Ecto neural progenitor cell (in vitro differentiated cells): ENCODE measurements at places on chromosomes 12 and 14.

DNA sequence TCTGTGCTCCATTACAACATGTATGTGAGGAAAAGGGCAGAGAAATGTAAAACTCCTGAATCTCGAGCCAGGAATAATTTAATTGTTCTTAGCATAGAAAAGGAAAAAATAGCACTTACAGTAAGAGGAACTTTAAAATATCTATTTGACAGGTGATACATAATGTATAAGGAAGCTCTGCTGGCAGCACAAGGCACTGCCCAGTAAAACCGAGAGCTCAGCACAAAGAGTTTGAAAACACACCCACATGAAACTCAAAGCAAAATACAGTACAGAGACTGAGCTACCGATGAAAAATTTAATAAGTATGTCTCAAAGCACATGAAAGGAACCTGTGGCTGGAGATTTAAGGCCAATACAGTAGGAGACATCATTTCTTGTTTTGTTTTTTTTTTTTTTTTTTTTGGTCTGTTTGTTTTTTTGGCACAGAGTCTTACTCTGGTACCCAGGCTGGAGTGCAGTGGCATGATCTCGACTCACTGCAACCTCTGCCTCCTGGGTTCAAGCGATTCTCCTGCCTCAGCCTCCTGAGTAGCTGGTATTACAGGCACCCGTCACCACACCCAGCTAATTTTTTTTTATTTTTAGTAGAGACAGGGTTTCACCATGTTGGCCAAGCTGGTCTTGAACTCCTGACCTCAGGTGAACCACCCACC lies 19.2 kb downstream of the CLIP1 start:
- DNase-seq = no peak

- no peak for DNase-seq
Measured at GRCh38 chr12:96220902-96221301, 26.7 kb downstream of the ELK3 start.

DNA sequence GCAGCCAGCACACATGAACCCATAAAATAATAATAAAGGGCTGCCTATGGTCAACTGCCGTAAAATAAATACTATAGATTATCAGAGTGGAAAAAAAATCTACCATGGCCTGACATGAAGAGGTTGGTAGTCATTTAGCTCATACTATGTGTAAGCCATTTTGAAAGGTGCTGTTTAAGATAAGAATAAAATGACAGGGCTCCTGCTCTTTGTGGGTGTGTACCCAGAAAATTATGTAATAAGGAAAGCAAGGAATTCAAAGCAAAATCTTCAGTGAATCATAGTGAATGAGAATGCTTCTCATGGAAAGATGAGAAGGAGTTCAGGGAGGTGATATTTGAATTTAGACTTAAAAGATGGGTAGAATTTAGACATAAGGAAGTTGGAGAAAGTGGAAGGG lies 42.9 kb upstream of the PPM1H start:
- DNase-seq = no peak

DNA sequence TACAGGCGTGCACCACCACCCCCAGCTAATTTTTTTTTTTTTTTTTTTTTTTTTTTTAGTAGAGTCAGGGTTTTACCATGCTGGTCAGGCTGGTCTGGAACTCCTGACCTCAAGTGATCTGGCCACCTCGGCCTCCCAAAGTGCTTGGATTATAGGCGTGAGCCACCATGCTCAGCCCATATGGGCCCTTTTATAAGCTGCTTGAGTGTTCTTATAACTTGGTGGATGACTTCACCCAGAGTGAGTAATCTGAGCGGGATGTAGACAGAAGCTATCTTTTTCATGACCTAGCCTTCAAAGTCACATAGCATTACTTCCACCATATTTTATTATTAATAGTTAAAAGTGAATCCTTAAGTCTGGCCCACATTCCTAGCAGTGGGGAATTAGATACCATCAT lies 16.4 kb downstream of the BBOF1 start:
- no peak for DNase-seq

GRCh38 chr14:23071921-23072539 lies 14.7 kb upstream of the CDH24 start:
- DNase-seq = peak; percentile 49

- no peak for DNase-seq
Measured at GRCh38 chr12:83157604-83158003, 470.9 kb downstream of the TMTC2 start.

DNA sequence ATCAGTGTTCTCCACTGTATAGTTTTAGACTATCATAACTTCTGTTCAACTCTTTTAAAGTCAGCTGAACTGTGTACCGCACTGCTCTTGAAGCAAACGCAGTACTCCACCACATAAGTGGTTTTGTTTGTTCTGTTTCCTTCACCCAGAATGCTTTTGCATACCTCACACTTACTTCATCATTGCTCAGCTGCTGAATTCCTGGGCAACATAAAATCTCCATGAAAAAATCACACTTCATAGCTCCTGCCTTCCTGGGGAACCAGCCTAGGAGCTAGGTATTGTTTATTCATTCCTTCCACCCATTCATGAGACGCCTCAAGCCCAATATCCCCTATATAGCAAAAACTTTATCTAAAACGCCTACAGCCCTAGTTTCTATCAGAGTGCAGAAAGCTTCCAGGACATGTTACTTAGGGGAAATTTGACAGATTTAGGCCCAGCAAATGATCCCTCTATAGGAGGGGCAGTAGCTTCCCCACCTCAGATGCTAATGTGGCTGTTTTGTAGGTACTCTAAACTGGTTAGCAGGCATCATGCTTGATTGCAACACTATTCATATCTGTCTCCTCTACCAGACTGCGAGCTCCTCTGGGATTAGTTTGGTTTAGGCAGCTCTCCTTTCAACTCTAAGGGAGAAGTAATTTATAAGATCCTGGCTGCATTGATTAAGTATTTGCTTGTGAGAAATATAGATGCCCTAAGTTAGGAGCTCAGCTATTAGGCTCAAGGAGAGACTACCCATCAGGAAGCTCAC lies 44.5 kb downstream of the LRRC9 start:
- no peak for DNase-seq

GRCh38 chr14:93493054-93493453 lies 62.3 kb downstream of the UNC79 start:
- no peak for DNase-seq

GRCh38 chr12:55658635-55659391 lies 22.1 kb downstream of the OR10P1 start:
- DNase-seq = no peak

DNA sequence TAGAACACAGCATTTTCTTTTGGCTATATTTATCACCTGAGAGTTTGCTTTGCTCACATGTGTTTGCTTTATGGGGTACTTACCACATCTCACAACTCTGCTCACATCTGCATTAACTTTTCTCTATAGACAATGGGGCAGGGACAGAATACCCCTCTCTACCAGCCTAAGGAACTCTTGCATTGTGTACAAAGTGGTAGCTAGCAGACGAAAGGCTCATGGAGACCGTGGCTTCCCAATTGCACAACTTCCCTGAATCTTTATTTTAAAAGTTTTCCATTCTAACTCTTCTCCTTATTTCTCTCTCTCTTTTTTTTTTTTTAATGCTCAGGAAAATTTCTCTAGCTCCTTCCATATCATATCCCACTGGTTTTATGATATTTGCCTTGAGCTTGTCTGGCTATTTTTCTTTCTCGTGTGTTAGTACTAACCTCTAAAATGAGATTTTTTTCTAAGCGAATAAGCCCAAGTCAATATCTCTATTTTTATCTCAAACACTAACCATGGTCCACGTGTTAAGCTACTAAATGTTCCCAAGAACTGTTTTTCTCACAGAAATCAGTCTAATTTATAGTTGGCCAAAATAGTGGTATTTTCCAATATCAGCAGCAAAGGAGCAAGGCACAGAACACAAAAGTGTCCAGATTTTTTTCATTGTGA lies 155.2 kb downstream of the STXBP6 start:
- no peak for DNase-seq

DNA sequence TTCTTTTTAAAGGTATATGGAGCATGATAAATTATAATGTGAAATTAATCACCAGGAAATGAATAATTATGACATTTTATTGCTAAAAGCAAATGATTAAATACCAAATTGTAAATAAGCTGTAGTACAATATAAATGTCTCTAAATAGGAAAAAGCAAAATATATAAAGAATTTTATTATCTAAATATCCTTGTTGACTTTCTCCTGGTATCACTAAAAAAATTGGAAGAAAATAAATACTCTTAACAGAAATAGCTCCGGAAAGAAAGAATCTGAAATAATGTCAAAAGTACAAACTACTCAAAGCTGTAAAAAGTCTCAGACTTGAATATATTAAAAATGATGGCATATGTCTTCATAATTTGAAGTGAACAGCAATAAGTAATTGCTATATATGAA lies at the start of gene OR11H7:
Gene OR11H7 (plus strand): TSS at position 301 of the 400 bp plus-strand sequence.
- DNase-seq = no peak

- no peak for DNase-seq
Measured at GRCh38 chr14:38944691-38945090, 158.3 kb downstream of the SEC23A start.

DNA sequence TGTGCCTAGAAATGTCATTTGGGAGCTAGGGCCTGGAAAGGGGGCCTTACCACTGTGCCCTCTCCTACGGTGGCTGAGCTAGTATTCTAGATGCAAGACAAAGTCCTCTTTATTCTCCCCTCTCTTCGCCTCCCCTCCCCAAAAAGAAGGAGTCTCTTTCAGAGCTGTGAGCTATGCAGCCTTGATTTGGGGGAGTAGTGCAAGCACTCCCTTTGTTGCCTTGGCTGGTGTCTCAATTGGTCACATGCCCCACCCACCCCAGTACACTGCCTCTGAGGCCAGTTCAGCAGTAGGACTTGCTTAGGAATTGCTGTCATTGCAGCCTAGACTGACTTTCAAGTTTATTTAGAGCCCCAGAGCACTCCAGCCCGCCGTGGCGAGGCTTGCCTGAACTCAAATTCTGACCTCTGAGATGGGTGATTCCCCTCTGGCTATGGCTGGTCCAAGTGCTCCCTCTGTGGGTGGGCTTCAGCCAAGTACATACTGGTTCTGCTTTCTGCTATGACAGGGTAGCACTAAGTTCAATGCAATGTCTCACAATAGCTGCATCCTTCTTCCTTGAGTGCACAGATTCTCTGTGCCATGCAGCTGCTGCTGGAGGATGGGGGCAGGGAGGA lies 37.0 kb upstream of the FBXO33 start:
- peak; percentile 57 for DNase-seq

DNA sequence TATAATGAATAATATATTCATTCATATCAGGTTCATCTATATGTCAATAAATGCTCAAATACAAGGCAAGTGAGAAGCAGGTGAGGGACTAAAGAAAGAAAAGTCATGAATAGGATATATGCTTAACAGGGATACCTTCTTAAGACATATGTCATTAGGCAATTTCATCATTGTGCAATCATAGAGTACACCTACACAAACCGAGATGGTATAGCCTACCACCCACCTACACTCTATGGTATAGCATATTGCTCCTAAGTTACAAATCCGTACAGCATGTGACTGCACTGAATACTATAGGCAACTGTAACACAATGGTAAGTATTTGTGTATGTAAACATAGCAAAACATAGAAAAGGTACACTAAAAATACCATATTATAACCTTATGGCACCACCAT lies 39.0 kb downstream of the KANSL2 start:
- DNase-seq = no peak

- DNase-seq = no peak
Measured at GRCh38 chr12:19545301-19545700, 106.0 kb downstream of the AEBP2 start.

DNA sequence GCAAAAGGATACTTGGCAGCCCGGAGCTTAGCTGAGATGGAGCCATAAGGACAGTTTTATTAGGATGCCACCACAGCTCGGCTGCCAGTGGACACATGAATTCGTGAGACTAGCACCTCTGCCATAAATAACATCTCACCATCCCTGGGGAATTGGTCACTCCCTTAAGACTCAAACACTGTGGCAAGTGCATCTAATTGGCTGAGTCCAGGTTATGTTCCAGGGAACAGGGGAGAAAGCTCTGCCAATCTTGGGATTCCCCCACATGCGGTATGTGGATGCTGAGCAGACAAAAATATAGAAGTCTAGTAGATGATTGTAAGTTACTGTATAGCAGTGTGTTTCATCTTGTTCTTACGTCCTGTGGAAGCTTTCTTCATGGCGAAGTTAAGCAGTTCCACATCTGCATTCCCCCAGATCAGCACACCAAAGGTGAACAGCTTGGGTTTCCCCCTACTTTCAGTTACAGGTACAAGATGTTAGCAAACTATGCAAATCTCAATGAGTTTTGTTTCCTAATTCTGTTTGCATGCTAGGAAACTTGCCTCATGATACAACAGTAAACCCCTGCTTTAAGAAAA lies 131.1 kb downstream of the ETV6 start:
- DNase-seq = no peak

DNA sequence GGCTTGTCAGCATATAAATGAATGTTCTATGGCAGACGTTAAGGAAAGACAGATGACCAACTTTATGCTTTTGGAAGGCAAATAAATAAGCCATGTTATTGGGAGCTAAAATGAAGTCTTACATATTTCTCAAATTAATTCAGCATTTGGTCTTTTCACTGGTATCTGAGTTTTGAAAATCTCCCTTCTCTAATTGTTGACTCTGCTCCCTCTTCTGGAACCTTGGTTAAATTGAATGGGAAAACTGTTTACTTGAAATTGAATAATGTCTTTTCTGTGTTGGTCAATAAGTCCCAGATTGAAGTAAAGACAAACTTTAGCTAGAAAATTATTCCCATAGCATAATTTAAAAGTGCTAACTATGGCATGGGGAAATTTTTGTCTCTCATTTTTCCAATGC lies 38.7 kb downstream of the LGR5 start:
- no peak for DNase-seq

- DNase-seq = peak; percentile 64
Measured at GRCh38 chr12:64608901-64609535, 1.3 kb upstream of the RASSF3 start.

DNA sequence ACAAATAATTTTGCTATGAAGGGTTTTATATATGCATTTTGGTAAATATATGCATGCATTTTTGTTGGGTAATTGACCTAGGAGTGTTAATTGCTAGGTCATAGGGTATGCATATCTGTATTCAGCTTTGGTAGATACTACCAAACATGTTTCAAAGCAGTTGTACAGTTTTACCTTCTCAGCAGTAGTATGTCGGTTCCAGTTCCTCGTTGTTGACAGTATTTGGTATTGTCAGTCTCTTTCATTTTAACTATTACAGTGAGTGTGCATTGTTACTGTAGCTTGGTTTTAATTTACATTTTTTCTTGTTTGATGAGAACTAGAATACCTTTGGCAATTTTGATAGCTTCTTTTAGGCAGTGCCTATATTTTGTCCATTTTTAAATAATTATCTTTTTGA lies 98.9 kb downstream of the ARID2 start:
- no peak for DNase-seq

DNA sequence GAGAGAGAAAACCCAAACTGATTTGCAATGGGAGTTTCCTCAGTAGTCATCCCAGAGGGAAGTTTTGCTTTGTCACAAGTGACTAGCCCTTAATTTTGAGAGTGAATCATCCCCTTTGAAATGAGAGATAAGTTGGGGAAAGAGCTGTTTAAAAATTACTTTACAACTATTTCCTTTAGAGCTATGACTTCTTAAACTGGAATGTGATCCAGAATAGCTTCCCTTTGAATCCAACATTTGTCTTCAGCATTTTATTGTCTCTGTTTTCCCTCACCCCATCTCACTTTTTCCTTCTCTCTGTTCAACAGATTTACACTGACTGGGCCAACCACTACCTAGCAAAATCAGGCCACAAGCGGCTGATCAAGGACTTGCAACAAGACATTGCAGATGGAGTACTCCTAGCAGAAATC lies 109.3 kb downstream of the NAV3 start:
- DNase-seq = no peak
